ENCODE measurements at places on chromosomes 4 and X.

- no peak for DNase-seq
Measured at GRCh38 chr4:150237110-150237872, 159.0 kb downstream of the DCLK2 start.

DNA sequence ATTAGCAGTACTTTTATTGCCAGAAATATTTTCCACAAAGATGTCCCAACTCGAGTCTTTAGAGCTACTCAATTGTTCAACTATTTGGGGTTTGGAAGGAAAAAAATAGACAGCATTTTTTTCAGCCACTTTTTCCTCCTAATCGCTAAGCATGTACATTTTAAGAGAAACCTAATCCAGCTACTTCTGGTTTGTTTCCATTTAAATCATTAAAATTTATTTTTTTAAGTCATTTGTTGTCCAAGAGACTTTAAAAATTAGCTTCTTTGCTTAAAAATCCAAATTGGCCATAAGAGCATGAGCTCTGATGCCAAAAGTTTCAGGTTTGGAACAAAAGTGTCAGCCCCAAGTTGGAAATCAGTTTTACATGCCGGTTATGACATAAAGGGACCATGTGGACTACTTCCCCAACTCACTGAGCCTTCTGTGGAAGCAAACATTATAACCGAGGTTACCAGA is 186.3 kb upstream of the INTU start:
- DNase-seq: no peak

- DNase-seq: no peak
Measured at GRCh38 chrX:25287521-25287920, 271.8 kb upstream of the ARX start.

DNA sequence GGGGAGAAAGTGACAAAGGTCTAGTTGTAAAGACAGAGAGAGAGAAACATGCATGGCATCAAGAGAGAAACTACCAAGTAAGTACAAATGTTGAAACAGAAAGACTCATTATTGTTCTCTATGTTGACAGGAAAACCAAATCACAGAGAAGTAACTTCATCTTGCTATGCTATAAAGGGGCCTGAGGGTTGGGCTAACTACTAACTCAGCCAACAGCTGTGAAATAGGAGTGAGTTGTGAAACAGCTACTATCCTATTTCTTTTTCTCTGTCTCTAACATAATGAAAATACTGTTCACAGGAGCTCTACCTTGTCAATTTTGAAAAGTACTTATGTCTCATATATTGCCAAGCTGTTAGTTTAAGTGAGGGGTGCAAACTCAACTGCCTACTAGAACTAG is 65.0 kb downstream of the MTMR8 start:
- DNase-seq: no peak

DNA sequence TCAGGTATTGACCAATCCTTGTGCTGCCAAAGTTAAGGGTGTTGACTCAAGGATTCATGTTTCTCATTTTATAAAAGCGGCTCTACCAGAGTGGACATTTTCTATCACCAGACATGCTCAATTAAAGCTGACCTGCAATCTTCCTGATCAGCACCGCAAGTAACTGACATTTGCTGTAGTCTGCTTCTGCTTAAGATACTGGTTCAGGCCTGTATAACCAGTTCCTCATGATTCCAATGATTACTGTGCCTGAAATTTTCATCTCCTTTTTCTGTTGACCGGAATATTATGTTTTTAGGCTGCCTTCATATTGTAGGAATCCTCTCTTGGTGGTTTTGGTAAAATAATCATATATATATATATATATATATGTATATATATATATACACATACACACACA is 160.2 kb upstream of the SPIN4 start:
- DNase-seq: no peak

GRCh38 chrX:39214387-39215126 is 413.3 kb downstream of the MID1IP1 start:
- peak; percentile 55 for DNase-seq

DNA sequence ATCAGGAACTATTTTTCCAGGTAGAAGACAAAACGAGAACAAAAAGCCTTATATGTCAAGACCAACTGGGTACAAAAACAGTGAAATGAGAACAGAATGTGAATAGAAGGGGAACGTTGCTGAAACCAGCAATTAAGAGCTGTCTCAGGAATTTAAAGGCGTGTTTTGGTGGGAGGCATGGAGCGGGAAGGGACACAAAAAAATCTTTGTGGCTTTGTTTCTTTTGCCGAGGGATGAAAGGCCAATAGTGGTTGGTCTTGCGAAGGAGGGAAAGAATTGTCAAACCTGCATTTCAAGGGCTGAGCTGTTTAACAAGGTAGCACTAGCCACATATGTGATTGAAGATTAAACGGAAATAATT is 103.8 kb downstream of the USP46 start:
- no peak for DNase-seq

DNA sequence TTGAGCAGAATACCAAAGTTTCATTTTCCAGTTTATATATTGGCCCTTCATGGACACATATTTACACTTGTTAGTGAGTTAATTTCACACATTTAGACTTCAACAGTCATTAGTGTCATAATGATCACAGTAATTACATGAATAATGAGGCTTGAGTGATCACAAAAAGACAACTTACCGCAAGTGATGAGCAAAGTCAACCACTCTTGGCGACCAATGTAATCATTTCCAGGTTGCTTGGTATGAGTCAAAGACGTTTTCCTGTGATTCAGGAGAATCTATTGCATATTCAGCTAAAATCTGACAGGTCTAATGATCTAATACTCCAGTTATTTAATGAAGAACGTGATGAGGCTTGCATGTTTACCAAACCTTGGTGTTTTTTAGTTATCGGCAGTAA is 407.9 kb upstream of the TENM3 start:
- DNase-seq: no peak

DNA sequence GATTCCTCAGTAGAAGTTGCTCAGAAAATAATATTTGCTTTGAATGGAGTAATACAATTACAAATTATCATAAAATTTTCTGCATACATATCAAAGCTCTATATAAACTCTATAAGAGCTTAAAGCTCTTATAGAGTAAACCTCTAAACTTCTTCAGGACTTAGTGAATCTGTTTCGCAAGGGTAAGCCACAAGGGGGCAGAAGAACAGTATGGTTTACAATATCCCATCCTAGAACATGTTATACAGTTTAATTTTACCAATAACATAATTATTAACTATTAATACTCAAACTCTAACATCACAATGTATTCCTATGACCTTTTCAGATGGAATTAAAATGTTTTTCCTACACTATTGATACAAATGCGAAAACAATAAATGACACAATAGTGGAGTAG is 33.8 kb upstream of the SPANXN1 start:
- no peak for DNase-seq

DNA sequence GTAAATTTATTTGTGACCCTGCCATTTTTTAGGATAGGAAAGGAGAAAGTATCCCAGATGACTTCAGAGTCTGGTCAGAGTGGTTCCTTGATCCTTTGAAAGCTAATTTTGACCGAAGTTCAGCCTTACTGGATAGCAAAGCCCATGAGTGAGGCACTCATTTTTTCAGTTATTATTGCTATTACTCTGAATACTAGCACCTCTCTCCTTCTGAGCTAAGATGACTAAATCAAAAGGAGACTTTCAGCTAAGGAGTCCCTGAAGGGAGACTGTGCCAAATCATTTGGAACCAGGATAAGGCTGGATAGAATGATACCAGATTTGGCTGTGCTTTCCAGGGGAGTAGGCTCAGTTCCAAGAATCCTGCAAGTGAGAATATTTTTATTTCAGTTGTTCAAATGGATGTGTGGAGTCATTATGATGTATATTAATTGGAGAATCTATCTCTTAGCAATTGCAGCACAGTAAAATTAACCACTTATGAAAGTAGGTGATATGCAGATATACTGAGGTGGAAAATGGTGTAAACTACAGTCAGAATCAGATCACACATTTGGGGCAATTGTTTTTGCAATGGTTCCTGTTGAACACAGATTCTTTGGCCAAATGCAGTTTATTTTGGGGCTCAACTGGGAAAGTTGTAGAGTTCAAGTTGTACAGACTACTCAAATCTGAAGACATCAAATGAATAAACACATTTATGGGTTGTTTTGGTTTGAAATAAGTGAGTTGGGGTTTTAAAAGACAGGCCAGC is 1.2 kb downstream of the P2RY10 start:
- DNase-seq: no peak

DNA sequence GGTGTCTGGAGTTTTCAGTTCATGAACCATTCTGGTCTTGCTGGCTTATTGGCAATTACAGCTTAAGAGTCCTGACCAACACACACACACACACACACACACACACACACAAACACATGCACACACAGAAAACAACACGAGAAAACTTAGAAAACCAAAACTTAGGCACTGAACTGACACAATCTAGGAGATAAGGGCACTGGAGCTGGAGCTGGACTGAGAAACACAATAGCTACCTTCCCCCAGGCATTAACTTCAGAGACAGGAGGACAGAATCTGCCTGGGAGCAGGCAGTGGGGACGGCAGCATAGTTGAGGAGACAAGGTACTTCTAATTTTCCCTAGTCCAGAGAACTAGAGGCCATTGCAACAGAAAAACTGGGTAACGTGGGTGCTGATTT is 62.3 kb downstream of the LNX1 start:
- DNase-seq: no peak

DNA sequence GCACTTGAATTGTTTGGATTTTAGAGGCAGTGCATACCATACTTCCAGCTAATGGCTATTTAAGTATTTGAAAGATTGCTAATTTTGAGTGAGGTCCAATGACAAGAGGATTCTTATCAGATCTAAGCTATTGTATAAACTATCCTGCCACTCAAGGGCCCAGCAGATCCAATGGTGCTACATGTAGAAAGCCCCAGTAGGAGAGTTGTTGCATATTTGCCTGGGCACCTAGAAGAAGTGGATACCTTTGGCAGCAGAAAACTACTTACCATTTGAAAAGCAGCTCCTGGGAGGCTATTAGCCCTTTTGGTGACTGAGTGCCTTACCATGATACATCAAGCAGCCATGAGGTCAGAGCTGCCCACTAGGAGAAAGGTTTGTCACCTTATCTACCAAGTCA is 447.3 kb downstream of the C4orf33 start:
- DNase-seq: no peak

GRCh38 chr4:129474698-129475097 is 378.7 kb downstream of the C4orf33 start:
- no peak for DNase-seq

GRCh38 chr4:113013751-113014150 is 35.7 kb upstream of the ANK2 start:
- DNase-seq: no peak

- no peak for DNase-seq
Measured at GRCh38 chrX:37686369-37686995, 891 bp downstream of the XK start.

- DNase-seq: no peak
Measured at GRCh38 chrX:106170318-106170717, 2.2 kb downstream of the PWWP3B start.

Measured in hypothalamus (tissue), 51 donors.